ENCODE measurements at places on chromosomes 3 and 15.

- no peak for DNase-seq
Observed at GRCh38 chr15:80342148-80342547, 62.0 kb upstream of the ARNT2 start.

DNA sequence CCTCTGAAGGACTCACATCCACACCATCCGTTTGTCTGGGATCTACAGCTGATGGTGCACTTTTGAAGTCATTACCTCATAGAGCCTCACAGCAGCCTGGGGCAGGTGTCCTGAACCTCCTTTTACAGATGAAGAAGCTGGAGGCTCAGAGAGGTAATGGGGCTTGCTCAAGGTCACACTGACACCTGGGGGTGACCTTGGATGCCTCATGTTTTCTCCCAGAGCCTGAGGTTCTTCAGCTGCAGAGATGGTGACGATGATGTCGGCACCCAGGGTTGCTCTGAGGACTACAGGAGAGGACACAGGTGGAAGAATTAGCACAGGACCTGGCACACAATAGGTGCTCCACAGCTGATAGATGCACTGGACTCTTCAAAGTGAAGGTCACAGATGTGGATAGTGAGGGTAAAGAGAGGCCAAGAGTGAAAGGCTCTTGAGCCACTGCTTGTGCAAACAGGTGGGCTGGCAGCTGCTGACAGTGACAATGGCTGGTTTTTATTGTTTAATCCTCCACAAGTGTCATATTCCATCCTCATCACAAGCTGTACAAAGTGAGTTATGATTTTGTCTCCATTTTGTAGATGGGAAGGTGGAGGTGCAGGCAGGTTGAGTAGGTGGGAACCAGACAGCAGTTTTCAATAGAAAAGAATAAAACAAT is 17.4 kb upstream of the ATP2B2 start:
- no peak for DNase-seq

GRCh38 chr3:12369598-12369997 is 80.7 kb downstream of the PPARG start:
- DNase-seq, result no peak

DNA sequence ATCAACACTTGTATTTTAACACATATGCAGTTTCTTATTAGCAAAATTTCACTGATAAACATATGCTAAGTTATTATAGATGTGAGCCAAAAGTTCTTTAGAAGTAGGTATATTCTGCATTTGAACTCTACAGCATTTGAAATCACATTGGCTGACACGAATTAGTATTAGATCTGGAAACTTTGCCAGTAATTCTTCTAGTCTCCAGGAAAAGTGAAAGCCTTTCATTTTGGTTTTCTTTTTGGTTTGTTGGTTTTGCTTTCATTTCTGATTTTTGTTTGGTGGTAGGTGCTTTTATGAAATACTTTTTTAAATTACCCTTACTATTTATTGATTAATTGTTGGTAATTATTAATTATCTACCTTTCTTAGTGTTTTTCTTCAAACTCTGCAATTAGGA is 72.9 kb downstream of the RBMS3 start:
- DNase-seq, result no peak

- no peak for DNase-seq
Observed at GRCh38 chr3:80424951-80425350, 657.2 kb upstream of the ROBO1 start.

DNA sequence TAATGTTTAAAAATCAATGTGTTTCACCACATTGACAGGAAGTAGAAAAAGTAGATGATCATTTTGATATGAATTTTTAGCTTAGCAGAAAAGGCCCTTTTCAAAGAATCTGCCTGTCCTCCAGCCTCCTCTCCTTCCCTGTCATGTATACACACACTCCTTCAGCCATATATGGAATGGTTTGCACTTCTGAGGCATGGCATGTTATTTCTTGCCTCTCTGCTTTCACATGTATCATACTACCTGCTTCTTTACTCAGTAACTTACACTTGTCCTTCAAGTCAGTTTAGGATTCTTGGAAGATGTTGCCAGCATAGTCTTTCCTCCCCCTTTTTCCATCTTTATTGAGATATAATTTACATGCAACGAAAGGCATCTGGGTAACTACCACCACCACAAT is 79.0 kb downstream of the REC114 start:
- DNase-seq, result no peak

- DNase-seq, result no peak
Observed at GRCh38 chr15:90765966-90766365, 48.8 kb downstream of the BLM start.

DNA sequence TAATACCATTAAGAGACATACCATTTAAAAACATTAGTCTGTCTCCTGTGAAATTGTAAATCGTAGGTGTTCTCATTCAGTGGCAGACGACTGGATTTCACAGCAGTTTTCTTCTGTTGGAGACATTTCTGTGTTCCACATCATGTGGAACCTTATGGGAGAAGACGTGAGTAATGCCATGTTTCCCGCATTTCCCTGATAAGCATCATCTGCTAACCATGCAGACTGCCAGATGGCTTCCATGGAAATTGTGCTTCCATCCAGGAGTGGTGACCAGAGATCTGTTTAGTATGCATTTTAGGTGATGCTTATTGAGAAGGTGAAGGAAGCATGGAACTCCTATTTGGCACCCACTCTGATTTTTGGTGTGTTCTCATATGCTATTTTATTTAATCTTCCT is 28.4 kb upstream of the ST3GAL6 start:
- no peak for DNase-seq

DNA sequence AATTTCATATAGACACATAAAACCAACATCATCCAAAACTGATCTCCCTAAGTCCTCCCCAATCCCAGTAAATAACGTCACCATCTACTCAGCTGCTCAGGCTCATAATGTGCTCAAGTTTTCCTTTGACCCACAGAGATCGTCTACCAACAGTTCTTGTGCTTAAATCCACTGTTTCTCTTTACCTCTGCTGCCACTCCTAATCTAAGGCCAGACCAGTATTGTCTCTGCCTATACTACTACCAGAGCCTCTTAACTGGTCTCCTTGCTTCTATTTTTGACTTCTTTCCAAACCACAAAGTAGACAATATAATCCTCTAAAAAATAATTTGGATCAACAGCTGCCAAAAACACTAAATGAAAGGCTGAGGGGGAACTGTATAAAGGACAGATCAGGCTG is 65.3 kb downstream of the CLASP2 start:
- no peak for DNase-seq

GRCh38 chr3:50550079-50550736 is 17.3 kb downstream of the C3orf18 start:
- DNase-seq, result no peak

- no peak for DNase-seq
Observed at GRCh38 chr3:35777065-35777464, 137.7 kb downstream of the ARPP21 start.

DNA sequence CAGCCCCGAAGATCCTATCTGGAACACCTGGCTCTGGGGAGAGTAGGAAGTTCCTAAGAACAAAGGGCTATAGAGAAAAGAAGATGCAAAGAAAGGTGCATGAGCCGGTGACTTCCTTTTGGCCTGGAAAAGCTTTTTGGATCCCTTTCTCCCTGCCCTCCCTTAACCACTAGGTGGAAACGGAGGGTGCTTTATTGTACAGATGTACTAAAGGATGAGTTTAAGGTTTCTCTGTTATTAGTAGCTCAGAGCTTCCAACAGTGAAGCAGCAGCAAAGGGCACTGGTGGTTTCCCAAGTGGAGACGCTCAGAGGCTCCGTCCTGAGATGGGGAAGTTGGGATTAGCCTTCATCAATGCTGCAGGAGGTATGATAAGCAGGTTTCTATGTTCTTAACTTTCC is 5.9 kb upstream of the ADGRG7 start:
- peak; percentile 17 for DNase-seq

DNA sequence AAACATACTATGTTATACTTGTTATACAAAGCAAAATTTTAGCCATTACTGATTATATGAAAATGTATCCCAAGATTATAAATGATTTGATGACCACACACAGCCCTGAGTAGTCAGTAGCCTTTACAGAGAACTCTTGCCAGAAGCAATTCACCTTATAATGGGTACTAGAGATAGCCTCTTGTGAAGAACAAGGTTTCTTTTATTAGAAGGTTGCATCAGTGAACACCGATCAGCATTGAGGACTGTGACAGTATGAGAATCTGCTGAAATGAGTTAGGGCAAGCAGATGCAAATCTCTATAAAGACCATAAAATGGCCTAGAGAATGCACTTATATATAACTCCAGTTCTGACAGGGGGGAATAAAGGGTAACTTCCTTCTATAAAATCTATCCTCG is 10.1 kb downstream of the CDC25A start:
- no peak for DNase-seq

DNA sequence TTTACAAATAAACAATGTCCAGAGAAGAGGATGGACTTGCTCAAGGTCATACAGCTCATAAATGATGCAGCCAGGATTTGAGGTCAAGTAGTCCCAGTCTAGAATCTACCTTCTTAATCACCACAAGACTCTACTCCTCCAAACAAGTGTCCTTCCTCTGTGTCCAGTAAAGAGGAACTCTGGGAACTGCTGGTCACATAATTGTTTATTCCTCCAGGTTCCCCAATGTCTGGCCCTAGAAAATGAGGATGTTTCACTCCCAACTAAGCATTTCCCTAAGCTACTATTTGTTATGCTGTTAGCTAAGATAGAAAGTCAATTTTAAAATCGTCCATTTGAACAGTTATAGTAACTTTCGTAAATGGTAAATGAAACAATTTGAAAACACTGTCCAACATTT is 192.4 kb downstream of the FHIT start:
- no peak for DNase-seq

GRCh38 chr15:39248204-39248603 is 332.7 kb upstream of the THBS1 start:
- DNase-seq, result peak; percentile 98

- peak; percentile 48 for DNase-seq
Observed at GRCh38 chr3:15638193-15638890, 36.8 kb downstream of the BTD start.

DNA sequence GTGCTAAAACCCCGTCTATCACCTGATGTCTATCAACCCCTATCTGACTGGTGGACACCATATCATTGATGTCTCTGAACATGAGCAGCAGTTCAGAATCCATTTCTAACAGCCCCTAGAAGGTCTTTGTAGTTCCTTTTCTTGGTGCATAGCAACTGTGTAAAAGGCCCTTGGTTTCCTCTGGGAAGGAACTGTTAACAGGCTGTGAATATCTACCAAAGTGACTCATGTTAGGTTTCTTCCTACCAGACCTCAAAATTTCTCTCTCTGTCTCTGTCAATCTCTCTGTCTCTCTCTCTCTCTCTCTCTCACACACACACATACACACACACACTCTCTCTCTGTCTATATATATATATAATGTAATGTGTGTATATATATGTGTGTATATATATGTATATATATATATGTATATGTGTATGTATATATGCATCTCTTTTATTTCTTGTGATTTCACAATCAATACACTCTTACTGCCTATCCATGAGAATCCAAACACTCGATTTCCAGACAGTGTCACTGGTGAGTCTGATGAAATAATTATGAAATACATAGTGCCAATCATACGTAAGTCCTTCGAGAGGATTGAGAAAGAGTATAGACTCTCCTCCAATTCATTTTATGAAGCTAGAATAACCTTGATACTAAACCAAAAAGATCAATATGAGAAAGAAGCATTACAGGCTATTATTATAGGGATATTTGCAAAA is 335.9 kb upstream of the SLCO3A1 start:
- DNase-seq, result peak; percentile 47

- DNase-seq, result no peak
Observed at GRCh38 chr15:90382320-90382719, 5.7 kb upstream of the IQGAP1 start.

GRCh38 chr3:110062716-110063115 is 725.4 kb upstream of the DPPA4 start:
- peak; percentile 57 for DNase-seq

DNA sequence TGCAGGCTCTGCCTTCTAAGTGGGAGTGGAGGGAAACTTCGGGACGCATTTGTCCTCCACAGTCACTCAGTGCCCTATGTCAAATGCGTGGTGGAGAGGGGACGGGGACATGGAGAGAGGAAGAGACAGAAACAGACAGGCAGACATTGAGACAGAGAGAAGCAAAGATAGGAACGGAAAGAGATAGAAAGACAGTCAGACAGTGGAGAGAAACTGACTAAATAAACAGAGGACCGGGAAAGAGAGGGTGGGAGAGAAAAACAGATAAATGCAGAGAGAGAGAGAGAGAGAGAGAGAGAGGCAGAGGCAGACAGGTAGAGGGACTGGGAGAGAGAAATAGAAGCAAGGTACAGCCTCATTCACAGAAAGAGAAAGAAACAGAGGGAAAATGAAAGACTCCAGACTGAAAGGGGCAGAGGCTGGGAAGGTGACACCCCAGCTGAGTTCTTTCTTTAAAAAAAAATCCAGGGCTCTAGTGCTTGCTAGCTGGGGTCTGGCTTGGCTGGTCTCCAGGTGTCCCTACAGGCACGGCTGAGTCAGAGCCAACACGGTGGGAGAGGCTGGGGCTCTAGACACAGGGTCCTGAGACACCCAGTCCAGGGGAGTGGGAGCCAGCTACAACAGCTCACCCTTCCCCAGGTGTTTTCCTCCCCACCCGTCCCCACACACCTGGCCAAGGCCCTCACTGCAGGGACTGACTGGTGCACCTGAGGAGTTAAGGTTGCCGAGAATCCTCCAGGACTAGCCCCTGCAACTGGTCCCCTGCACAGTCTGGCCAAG is 506.1 kb upstream of the PROK2 start:
- no peak for DNase-seq

- DNase-seq, result no peak
Observed at GRCh38 chr3:196517919-196518318, 2.8 kb upstream of the SMCO1 start.

DNA sequence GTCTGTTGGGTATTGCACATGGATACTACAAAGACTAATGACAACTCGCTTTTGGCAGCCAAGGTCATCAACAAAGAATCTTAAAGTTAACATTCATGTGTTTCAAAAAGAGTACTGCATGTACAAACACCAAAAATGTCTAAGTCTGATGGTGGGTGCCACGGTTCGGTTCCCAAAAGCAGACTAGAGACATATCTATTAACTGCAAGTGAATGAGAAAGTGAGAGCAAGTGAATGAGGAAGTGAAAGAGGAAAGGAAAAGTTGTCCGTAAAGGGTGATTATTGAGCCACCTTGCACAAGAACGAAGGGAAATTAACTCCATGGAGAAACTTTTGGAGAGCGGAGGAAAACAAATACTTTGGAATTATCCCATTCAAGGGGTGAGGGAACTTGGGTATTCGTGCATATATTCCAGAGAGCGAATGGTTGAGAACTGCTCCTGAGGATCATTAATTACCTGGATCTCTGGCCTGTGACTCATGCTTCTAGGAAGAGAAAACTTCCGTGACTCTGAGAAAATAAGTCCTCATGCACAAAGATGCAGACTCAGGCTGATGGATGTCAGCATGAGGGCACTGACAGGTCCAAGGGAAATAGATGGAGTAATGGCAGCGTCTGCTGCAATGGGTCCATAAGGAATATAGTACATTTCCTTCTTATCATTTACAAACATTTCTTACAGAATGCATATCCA is 336.5 kb upstream of the TGFBR2 start:
- DNase-seq, result no peak

- no peak for DNase-seq
Observed at GRCh38 chr3:112908252-112908651, 61.6 kb upstream of the CD200R1L start.

DNA sequence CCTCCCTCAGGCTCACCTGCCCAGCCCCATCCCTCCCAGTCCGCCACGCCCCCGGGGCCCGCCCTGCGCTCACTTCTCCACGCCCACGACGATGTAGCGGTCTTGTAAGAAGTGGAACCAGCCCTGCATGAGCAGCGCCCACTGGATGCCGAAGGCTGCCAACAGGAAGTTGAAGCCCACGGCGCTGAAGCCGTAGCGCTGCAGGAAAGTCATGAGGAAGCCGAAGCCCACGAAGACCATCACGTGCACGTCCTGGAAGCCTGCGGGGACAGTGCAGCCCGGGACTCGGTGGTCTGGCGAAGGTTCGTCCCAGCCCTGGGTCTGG is 9.7 kb downstream of the RHCG start:
- no peak for DNase-seq
